Cortex of kidney (tissue), 1 donor: ENCODE measurements at places on chromosomes 1 and 21.

- no peak for DNase-seq
Measured at GRCh38 chr1:60394436-60394835, 320.9 kb upstream of the C1orf87 start.

GRCh38 chr1:44327679-44328491 is 27.2 kb downstream of the ERI3 start:
- DNase-seq, result no peak

DNA sequence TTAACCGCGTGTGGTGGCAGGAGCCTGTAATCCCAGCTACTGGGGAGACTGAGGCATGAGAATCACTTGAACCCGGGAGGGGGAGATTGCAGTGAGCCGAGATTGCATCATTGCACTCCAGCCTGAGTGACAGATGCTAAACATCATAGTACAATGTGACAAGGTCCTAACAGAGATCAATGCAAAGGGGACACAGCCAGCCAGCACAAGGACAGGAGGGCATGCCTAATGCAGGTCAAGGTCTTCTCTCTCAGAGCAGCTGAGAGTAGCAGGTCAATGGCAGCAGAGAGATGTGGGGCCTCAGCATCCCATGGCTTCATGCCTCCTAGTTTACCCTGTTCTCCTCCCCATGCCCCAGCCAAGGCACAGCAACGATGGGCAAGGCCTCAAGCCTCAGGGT is 3.0 kb upstream of the SMIM11 start:
- no peak for DNase-seq

- DNase-seq, result no peak
Measured at GRCh38 chr21:38037416-38037815, 121.2 kb upstream of the KCNJ6 start.

DNA sequence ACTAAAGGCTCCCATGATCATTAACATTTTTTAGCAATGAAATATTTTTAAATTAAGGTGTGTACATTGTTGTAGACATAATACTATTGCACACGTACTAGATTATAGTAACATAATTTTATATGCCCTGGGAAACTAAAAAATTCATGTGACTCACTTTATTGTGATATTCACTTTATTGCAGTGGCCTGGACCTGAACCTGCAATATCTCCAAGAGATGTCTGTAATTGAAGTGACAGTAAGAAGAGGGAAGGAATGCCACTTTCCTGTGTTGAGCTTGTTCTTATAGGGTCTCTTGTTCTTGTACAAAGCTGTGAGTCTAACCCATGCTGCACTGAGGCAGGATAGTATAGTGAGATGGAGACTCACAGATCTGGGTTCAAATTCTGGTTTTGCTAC is 66.9 kb upstream of the USP24 start:
- no peak for DNase-seq

- no peak for DNase-seq
Measured at GRCh38 chr1:208724079-208724478, 479.9 kb upstream of the PLXNA2 start.

DNA sequence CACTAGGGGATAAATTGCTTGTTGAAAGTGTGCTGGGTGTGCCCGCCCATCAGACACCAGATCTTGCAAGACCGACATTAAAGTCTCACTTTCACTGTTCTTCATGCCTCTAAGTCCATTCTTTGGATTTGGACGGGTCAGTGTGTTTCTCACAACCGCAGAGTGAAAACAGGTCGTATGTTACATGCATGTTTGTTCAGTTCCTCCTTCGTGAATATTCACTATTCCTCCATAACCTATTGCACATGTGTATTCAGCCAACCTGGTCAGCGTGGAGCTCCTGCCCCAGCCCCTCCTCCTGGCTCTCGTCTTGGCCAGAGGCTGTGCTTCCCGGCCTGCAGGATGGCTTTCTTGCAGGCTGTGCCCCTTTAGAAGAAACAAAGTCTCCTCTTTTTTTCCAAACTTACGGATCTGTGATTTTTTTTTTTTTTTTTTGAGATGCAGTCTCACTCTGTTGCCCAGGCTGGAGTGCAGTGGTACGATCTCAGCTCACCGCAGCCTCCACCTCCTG is 2.2 kb upstream of the KRTAP10-6 start:
- DNase-seq, result no peak

GRCh38 chr1:1891349-1892078 is 627 bp upstream of the GNB1 start:
- DNase-seq, result no peak

DNA sequence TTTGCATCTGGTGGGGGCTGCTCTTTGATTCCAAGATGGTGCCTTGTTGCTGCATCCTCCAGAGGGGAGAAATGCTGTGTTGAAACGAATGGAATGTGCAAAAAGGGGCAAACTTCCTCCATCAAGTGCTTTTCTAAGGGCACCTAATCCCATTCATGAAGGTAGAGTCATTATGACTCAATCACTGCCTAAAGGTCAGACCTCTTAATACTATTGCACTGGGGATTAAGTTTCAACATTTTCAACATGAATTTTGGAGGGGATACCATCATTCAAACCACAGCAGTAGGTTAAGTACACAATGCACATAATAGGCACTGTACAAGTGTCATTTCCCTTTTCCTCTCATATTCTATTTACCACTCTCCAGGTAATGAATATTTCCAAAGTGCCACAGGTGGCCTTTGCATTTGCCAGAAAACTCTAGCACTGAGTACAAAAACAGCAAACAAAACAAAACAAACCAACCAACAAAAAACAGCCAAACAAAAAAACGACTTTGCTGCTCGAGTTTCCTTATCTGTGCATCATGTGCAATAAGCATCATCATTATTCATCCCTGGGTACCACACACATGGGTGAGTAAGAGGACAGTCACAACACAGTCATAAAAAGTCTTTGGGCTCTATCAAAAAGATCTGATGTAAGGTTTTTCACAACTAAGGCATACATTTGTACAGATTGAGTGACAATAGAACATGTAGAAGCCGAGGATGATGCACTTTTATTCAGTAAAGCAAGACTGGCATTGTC is 42.5 kb downstream of the IFI44 start:
- DNase-seq, result no peak

GRCh38 chr1:204503122-204503912 is 8.7 kb upstream of the PIK3C2B start:
- DNase-seq, result no peak

GRCh38 chr1:52880206-52880605 is 37.6 kb downstream of the ZYG11A start:
- no peak for DNase-seq

- no peak for DNase-seq
Measured at GRCh38 chr1:94514095-94514727, 27.3 kb downstream of the F3 start.

- no peak for DNase-seq
Measured at GRCh38 chr1:84971957-84972356, 25.0 kb downstream of the MCOLN2 start.

GRCh38 chr21:46319186-46319585 is 4.5 kb downstream of the C21orf58 start:
- DNase-seq, result no peak

GRCh38 chr1:200740571-200741208 is 2.0 kb downstream of the CAMSAP2 start:
- DNase-seq, result no peak

- DNase-seq, result no peak
Measured at GRCh38 chr1:8352471-8352845, 34.5 kb downstream of the SLC45A1 start.

- no peak for DNase-seq
Measured at GRCh38 chr1:156488566-156489165, 11.9 kb downstream of the MEF2D start.

- no peak for DNase-seq
Measured at GRCh38 chr1:89631816-89632656, 884 bp upstream of the LRRC8C start.

DNA sequence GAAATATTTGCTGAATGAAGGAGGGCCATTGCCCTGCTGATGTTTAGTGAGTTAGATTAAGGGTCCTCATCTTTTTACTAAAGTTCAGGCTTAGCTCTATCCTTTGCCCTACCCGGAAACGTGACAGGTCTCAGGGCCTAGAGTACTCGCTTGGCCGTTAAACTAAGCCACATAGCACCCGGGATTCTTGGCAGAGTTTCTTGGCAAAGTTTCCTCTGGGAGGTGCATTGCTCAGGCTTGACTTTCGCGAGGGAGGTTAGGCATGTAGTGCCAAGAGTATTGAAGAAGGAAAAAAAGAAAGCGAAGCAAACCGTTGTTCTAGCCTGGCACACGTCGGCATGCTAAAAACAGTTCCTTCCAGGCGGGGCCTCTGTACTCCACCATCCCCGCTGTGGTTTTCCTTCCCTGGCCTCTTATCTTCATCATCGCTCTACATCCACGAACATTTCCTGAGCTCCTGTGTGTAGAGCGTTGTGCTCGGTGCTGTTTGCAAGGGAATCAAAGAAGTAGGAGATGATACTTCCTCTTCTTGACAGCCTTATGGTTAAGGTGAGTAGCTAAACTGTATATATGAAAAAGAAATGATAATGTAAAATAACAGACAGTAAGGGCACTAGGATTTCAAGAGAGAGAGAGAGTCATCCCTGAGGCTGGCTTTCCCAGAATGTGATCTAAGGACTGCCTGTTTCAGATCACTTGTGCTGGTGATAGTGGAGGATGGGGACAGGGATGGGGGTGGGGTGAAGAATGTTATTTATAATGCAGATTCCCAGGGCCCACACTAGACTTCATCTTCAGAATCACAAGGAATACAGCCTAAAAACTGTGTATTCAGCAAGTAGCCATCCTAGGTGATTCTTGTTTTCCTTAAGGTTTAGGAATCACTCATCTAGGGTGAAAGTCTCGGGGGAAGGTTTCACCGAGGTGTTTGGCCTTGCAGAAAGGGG is 18.8 kb downstream of the RNF220 start:
- DNase-seq, result no peak

DNA sequence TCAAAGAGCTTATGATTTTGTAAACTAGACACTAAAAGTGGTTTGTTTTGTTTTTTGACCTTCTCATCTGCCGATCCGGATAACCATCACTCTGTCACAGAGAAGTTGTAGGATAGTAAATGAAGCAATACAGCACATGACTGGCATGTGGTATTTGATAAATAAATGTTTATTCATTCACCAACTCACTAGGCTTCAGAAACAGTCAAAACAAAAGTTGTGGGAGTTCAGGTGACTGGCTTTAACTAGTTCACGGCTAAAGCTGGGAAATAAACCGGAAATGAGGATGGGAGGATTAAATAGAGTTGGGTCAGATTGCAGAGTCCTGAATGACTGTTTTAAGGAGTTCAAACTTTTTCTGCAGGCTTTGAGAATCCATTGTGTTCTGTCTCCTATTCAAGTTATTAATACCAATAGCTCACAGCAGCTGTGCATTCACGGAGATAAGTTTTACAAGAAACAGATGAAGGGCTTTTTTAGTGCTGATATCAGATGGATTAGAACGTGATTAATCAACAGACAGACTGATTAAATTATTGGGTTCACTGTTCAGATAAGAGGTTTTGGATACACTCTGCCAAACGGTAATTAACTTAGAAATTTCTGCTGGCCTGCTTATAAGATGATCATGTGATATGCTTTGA is 463.3 kb downstream of the DPYD start:
- DNase-seq, result no peak

DNA sequence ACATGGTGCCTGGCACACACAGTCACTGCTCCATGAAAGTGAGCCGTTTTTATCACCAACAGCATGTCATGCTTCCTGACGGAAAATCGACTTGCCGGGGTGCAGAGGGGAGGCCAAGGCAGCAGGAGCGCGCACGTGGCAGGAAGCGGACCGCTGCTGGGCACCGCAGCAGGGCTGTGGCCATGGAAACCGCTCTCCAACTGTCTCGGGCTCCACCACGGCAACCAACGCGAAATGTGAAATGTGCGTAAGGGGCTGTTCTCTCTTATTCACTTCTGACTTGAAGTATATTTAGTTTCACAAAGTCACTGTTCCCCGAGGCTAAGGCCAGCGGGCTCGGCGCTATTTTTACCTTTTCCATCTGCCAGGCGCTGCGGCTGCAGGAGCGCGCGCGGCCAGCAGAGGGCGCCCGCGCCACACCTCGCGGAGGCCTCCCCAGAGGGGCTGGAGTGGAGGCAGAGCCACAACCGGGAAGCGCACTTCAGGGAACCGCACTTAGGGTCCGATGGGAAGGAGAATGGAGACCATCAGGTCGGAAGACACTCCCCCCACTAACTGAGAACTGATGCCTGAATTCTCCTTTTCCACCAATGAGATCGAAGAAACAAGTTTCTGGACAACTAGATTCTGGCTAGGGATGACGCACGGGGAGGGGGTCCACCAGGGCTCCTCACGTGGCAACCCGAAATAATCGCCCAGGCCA is 19.7 kb downstream of the RCC2 start:
- no peak for DNase-seq

DNA sequence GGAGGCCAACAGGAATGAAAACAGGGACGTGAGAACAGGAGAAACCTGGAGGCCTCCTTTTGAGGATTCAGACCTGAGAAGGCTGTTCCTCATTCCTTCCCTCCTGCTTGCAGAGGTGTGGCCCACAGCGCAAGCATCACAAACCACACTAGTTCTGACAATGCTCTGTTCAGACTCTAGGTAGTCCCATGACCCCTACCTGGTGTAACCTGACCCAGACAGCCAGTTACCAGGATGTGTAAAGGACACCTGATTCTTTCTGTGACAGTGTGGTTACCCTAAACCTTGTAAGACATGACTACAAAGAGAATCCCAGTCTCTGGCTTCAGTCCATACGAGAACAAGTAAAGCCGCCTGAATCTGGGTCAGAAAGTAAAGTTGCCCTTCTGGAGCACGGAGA is 3.2 kb downstream of the MECR start:
- DNase-seq, result no peak

DNA sequence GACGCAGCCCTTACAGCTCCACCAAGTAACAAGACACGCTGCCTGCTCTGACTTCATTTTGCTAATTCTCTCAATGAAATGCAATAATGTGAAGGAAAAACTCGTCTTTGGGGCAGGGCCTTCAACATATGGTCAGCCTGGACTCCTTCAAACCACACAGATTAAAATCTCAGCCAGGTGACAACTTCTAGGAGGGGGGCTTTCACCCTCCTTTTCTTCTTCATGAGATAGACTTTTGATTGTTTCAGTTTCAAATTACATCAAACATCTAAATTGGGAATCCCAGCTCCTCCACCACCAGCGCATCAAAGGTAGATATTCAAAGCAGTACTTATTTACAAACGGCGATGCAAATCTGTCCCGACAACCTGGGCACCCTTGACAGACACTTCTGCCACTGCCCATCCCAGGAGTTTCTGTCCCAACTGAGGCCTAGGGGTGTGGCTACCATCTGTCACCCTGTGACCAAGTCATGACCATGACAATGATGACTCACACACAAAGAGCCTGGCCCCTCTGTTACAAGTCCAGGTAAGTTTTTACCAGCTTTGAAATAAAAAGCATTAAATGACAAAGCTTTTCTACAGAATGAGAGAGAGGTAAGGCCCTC is 29.7 kb downstream of the SSBP3 start:
- DNase-seq, result no peak

- DNase-seq, result no peak
Measured at GRCh38 chr1:117648015-117648414, 42.2 kb downstream of the TENT5C start.

DNA sequence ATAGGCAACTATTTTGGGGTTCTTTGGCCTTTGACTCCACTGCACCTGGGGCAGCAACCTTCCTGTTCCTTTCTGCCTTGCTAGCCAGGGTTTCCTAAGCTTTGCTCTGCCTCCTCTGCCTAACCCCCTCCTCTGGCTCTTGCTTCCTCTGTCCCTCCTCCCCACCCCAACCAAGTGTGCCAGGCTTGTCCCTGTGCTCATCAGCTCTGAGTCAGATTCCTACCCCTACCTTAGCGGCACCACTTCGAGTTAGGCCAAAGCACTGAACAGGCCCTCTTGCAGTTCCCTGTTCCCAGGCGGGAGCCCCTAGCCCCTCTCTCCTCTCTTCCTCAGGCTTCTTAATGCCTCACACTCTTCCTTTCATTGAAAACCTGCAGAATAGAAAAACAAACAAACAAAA is 74.8 kb upstream of the HAO2 start:
- no peak for DNase-seq

GRCh38 chr1:16204634-16205333 is 7.7 kb downstream of the ARHGEF19 start:
- DNase-seq, result no peak
